ENCODE measurements at places on chromosomes 6 and 20.

- no peak for DNase-seq
Observed at GRCh38 chr6:83853178-83854000, at the start of gene RIPPLY2. Gene RIPPLY2 (plus strand): TSS chr6:83853360. CDS start chr6:83853417, 57 bp downstream.

- no peak for DNase-seq
Observed at GRCh38 chr20:34713194-34713943, 9.2 kb downstream of the TP53INP2 start.

DNA sequence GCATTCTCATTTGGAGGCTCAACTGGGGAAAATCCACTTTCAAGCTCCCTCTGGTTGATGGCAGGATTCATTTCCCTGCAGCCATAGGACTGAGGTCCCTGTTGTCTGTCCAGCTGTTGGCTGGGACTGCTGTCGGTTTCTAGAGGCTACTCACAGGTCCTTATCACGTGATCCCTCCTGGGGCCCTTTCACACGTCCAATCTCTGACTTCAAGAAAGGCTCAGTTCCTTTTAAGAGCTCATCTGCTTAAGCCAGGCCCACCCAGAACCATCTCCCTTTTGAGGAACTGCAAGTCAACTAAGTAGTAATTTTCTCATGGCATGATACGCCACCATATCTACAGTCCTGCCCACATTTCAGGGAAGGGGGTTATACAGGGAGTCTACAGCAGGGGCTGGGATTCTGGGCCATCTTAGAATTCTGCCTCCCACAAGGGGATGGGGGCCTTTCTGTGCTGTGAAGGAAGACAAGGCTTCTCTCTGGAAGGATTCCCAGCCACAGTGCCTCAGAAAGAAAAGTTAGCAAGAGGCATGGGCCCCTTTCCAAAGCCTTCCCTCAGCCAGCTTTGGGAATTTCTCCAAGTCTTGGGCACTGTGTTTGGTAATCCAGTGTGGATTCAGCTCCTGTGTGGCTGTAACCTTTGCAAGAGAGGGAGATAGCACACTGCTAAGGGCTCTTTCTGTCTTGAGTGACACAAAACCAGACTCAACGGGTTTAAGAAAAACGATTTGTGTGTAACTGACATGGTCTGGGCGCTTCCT, 66.4 kb downstream of the CTCFL start:
- DNase-seq, result no peak

DNA sequence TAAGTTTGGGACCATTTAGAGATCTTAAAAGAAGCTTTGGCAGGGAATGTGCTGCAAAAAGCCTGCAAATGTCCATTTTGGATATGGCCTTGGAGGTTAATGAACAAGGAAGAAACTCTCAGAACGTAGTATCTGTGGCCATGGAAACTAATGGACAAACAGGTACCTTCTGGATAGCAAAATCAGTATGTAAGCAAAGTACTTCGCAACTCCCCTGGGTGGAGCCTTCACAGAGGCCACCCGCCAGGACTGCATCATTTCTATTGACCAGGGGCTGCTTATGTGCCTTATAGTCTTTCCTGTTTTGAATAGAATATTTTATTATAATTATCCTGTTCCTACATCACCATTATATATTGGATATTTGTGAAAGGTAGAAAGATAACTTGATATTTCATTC, 510.8 kb upstream of the SYNCRIP start:
- no peak for DNase-seq

- peak; percentile 22 for DNase-seq
Observed at GRCh38 chr20:8527998-8528723, 396.1 kb downstream of the PLCB1 start.

- DNase-seq, result no peak
Observed at GRCh38 chr6:96742702-96743101, 94.6 kb downstream of the GPR63 start.

Measured in MM.1S (cell line).